ENCODE measurements at places on chromosomes 4 and X.

GRCh38 chrX:30573125-30573524 lies 4.4 kb downstream of the TASL start:
- no peak for DNase-seq

DNA sequence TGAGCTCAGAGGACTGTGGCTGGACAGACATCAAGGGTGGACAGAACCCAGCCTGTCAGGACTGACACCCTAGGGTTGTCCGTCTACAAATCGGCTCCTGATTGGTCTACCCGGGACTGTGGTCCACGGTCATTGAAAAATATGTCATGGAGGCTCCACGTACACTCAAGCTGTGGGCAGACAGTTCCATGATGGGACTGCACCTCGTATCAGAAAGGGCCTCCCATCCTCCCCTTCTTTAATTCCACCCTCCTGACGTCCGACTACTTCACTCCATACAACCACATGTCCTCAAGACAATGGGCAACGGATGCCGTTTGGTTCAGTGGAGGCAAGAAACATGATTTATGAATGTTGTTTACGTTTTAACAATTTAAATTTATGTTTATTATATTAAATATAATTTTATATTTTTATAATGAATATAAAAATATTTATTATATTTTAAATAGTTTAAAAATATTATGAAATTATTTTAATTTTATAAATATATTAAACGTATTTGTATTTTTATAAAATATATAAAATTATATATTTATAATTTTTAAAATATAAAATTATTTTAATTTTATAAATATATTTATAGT lies 58.0 kb upstream of the SHOX start:
- DNase-seq: no peak

DNA sequence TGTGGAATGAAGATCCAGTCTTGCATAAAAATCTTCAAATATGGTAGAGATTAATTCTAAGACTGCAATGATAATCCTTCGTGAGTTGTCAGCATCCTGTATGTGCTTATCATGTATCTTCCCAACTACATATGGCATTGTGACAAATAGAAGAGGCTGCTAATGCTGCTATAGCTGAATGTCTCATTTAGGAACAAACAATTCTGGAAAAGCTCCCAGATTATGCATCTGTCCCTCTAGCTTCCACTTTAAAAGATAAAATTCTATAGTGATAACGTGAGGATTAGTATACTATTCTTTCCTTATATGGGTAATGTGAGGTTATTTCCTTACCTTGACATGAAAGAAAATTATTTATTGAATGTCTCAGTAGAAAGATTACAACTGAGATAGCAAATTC lies 930.9 kb downstream of the DMD start:
- DNase-seq: no peak

DNA sequence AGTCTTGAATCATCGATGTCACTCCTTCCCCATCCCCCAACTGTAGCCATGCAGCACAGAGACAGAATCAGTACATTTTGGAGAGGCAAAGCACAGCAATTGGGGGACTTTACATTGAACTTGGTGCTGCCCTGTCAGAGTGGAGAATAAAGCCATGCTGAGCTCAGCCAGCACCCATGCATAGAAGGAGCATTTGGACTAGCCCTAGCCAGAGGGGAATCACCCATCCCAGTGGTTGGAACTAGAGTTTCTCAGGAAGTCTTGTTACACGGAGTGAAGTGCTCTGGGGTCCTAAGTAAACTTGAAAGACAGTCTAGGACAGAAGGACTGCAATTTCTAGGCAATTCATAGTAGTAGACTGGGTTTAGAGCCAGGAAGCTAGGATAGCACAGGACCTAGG lies 49.6 kb downstream of the STPG2 start:
- DNase-seq: no peak

DNA sequence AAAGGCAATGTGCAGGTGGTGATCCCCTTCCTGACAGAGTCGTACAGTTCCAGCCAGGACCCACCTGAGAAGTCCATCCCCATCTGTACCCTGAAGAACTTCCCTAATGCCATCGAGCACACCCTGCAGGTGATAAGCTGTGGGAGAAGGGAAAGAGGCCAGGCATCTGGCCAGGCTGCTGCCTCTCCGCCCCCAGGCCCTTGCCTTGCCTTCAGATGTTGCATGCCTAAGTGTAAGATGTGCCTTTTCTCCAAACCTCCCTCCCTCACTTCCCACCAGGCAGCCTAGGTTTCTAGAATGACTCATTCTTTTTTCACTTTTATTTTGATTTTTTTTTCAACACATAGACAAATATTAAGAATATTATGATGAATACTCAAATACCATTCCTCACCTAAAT lies 12.2 kb upstream of the CDK16 start:
- DNase-seq: no peak

- no peak for DNase-seq
Observed at GRCh38 chr4:16598597-16599206, 299.7 kb downstream of the LDB2 start.

GRCh38 chr4:153115322-153116290 lies 88.6 kb upstream of the TRIM2 start:
- DNase-seq: no peak

- no peak for DNase-seq
Observed at GRCh38 chr4:119629142-119629471, 503 bp upstream of the PDE5A start.

DNA sequence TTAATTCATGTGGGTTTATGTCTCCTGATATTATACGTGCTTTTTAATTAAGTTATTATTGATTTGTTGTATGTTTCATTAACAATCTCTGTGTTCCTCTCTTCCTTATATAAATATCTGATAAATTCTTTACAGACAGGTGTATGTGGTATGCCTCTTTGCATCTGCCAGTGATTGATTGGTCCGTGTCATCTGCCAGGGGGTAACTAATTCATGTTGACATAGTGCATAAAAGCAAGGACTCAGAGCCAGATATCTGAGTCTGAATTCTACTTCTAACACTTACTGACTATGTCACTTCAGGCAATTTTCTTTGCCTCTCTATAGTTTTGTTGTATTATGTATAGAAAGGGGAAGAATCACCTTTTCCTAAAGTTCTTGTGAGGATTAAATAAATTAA lies 5.2 kb upstream of the AMBN start:
- DNase-seq: no peak

GRCh38 chrX:97563531-97564133 lies 679.9 kb downstream of the RPA4 start:
- peak; percentile 37 for DNase-seq

- DNase-seq: no peak
Observed at GRCh38 chr4:75745161-75745560, 20.8 kb downstream of the USO1 start.

DNA sequence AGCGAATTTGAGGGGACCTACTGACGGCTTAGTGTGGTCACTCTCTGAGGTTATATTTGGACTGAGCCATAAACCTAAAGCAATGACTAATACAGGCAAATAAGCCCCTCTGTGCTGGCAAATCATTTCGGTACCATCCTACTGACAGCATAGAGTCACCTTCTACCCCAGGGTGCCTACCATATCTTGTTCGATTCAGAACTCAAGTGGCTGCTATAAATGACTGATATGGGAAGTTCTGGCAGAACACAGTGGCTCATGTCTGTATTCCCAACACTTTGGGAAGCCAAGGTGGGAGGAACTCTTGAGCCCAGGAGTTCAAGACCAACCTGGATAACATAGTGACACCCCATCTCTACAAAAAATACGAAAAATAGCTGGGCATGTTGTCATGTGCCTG lies 226.1 kb upstream of the MBNL3 start:
- no peak for DNase-seq

- DNase-seq: no peak
Observed at GRCh38 chr4:60396341-60397049, 803.6 kb upstream of the ADGRL3 start.

GRCh38 chr4:14289708-14290107 lies 662.2 kb upstream of the BOD1L1 start:
- no peak for DNase-seq

- DNase-seq: no peak
Observed at GRCh38 chr4:90186229-90186628, 59.0 kb downstream of the CCSER1 start.

GRCh38 chrX:136021903-136022302 lies 36.7 kb downstream of the SLC9A6 start:
- peak; percentile 15 for DNase-seq

DNA sequence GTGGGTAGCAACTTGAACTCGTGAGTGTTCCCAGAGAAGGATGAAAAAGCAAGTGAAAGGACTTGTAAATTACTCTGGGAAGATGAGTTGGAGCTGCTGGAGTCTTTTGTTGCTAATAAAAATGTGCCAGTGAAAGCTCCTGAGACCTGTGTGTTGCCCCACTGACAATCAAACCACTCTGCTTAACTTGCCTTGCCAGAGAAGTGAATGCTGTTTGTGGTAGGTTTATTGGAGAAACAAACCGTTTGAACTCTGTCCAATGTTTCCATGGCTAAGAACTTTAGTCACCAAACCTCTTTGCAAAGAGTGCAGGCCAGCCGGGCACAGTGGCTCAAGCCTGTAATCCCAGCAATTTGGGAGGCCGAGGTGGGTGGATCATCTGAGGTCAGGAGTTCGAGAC lies 586.9 kb downstream of the PCDH7 start:
- no peak for DNase-seq

GRCh38 chr4:186297013-186297645 lies 31.1 kb downstream of the F11 start:
- DNase-seq: peak; percentile 61

GRCh38 chrX:46447384-46447783 lies 97.8 kb downstream of the ZNF674 start:
- DNase-seq: no peak

DNA sequence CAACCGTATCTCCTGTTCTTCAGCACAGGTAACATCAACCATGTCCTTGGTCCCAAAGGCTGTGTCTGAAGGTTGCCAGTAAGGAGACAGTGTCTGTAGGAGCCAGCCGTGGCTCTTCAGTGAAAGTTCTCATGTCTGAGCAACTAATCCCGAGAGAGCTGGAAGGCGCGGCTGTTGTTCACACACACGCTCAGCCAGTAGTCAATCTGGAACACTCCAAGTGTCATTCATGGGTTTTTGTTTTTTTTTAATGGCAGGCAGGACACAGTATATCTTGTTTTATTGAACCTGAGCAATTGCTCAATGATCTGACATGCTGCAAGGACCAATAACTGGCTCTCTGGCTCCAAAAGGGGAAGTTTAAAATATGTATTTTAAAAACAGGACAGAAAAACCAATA lies 48.4 kb upstream of the MAP3K15 start:
- no peak for DNase-seq

GRCh38 chr4:56531149-56531770 lies 25.7 kb downstream of the ARL9 start:
- DNase-seq: no peak

- no peak for DNase-seq
Observed at GRCh38 chr4:145732001-145732815, 52.3 kb downstream of the C4orf51 start.

DNA sequence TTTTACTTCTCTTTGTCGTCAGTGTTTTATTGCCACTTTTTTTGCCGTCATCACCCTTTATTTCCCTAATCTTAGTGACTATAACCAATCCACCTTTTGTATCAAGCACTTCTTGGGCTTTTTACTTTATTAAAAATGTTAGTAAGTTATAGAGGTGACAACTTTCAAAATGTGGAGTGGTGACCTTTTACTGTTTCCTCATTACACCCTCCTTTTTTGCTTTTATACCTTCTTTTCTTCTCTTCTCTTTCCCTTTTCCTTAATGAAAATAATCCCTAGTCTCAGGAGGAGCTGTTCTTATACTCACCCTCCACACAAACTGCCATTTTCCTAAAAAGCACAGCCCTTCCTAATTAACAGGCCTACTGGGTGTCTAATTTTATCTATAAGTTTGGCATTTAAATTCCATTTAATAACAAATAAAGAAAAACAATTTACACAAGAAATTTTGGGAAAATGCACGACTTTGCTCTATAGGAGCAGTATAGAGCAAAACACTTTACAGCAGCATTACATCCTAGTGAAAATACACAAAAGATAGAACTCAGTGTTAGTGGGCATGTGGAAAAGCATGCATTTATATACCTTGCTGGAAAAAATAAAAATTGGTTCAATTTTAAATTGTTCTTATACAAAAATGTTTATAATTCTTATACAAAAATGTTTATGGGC lies 27.3 kb downstream of the BBS12 start:
- no peak for DNase-seq

DNA sequence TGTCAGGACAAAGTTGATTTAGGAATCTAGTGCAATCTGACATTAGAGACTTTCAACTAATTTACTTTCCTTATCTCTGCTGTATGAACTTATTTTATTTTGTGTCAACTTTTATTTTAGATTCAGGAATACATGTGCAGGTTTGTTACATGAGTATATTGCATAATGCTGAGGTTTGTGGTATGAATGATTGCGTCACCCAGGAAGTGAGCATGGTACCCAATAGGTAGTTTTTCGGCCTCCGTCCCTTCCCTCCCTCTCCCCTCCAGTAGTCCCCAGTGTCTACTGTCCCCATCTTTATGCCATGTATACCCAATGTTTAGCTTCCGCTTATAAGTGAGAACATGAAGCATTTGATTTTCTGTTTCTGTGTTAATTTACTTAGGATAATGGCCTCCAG lies 68.7 kb upstream of the TEX13D start:
- DNase-seq: no peak

DNA sequence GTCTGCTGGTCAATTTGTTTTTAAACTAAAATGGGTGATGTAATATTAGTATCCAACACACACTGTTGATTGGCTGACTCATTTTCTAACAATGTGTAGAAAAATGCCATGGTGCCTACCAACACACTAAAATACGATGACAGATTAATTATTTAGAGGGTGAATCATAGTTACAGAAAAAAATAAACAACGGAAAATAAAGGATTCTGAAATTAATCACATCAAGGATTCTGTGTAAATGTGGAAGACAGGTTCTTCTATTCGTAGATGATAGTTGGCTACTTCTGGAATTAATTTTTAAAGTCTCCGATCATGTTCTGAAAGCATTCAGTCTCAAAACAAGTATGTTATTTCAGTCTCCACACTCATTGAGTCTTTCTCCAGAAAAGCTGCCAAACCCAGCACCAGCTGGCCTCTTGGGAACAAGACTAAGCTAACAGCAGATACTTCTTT lies 8.2 kb upstream of the IQCM start:
- DNase-seq: no peak

DNA sequence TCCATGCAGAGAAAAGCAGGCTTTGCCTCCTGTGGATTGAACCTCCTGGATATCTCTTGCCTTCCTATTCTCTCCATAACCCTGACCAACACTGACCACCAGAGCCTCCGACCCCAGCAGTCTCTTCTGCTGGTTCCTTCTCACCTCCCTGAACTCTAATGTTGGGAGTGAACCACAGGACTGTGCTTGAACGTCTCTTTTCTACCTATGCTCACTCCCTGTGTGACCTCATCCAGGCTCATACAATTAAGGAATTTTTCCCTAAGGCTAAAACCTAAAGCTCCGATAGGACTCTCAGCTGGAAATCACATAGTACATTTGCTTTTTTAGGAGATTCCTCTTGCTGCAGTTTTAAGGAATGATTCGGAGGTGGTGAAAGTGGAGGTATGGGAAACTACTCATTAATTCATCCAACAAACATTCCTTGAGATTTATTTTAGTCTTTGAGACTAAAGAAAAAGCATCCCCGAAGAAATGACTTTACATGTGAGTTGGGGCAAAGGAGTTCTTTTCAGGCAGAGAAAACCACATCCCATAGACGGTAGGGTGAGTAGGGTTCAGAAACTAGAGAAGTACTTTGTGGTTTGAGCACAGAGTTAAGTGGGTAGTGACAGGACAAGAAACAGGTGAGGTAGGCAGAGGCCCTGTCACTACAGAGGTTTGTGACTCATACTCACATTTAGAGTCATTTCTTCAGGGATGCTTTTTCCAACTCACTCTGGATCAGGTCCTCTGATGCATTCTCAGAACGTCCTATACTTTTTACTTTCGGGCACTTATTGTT lies 30.8 kb downstream of the NDNF start:
- no peak for DNase-seq

Data from GM10248 (cell line).